ENCODE measurements at places on chromosomes 4 and X. TPM values are rescaled to one million over a fixed set of nuclear protein-coding genes. Genes with fewer than 3 reads are reported as not detected.

GRCh38 chr4:6085691-6086628 is 67.7 kb upstream of the C4orf50 start:
- no peaks in the 10 kb centered on the region for H3K36me3 ChIP-seq
- no peak overlapping the region for H3K27ac ChIP-seq
- H3K4me1 ChIP-seq, result no peaks in the 10 kb centered on the region
- DNase-seq, result no peak
- H3K4me3 ChIP-seq, result no peak overlapping the region
- no peaks in the 10 kb centered on the region for H3K27me3 ChIP-seq

FSTL5 gene
- 0.13 TPM for total RNA-seq

GRCh38 chr4:184287697-184288255 is 70.1 kb upstream of the ENPP6 start:
- no peaks in the 10 kb centered on the region for H3K27me3 ChIP-seq
- no peak overlapping the region for H3K4me3 ChIP-seq

NKX3-2 gene
- total RNA-seq, result 0.35 TPM

RPS6KA6 gene
- 11.9 TPM for total RNA-seq

DNA sequence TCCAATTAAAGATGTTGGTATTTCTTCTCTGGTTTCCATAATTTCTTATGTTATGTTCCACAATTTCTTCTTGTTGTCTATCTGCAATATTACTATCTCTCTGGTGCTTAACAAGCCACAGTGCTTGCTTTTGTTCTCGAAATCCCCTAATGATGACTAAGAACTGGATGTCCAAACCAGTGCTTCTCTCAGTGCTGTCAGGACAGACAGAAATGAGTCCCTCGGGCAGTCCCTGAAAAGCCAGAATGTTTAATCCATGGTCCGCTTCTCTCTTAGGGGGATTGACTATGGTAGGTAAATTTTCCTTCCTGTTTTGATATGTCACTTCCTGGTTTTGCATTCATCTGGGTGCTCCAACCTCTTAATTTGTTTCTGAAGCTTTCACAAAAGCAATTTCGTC is 321.6 kb upstream of the PCDH10 start:
- no peaks in the 10 kb centered on the region for H3K4me1 ChIP-seq
- H3K4me3 ChIP-seq, result no peak overlapping the region
- H3K36me3 ChIP-seq, result no peaks in the 10 kb centered on the region
- no peak overlapping the region for H3K27ac ChIP-seq
- H3K27me3 ChIP-seq, result no peaks in the 10 kb centered on the region

INTS6L gene
- 16.2 TPM for total RNA-seq

DNA sequence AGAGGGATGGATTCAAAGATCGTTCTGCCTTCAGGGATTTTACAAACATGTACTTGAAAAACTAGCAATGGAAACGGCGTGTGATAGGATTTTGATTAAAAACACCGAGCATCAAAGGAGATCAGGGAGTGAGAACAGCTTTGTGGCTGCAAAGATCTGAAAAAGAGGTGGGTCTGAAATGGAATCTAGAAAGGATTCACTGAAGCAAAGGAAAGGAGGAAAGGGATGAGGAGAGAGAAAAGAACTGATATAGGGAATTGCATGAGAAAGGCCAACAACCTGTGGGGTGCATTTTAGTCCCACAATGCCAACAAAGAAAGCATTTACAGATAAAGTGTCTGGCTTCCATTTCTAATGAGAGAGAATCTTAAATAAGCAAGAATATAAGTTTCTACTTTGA is 23.1 kb downstream of the ADH4 start:
- H3K4me3 ChIP-seq, result no peak overlapping the region
- no peak overlapping the region for H3K27ac ChIP-seq
- no peaks in the 10 kb centered on the region for H3K4me1 ChIP-seq
- no peaks in the 10 kb centered on the region for H3K36me3 ChIP-seq
- no peaks in the 10 kb centered on the region for H3K27me3 ChIP-seq

GRCh38 chrX:9151772-9152307 is 117.9 kb upstream of the FAM9B start:
- no peak for DNase-seq
- no peak overlapping the region for H3K27ac ChIP-seq
- H3K4me1 ChIP-seq, result no peaks in the 10 kb centered on the region

GRCh38 chrX:101062176-101062575 is 10.3 kb upstream of the TRMT2B start:
- DNase-seq, result no peak
- H3K36me3 ChIP-seq, result no peaks in the 10 kb centered on the region
- H3K27ac ChIP-seq, result no peak overlapping the region
- H3K4me1 ChIP-seq, result no peaks in the 10 kb centered on the region

GRCh38 chr4:24980064-24980690 is 50.6 kb downstream of the LGI2 start:
- H3K4me3 ChIP-seq, result no peak overlapping the region
- H3K27me3 ChIP-seq, result no peaks in the 10 kb centered on the region
- H3K4me1 ChIP-seq, result no peaks in the 10 kb centered on the region
- peak overlapping the region; percentile 12 for H3K27ac ChIP-seq

DNA sequence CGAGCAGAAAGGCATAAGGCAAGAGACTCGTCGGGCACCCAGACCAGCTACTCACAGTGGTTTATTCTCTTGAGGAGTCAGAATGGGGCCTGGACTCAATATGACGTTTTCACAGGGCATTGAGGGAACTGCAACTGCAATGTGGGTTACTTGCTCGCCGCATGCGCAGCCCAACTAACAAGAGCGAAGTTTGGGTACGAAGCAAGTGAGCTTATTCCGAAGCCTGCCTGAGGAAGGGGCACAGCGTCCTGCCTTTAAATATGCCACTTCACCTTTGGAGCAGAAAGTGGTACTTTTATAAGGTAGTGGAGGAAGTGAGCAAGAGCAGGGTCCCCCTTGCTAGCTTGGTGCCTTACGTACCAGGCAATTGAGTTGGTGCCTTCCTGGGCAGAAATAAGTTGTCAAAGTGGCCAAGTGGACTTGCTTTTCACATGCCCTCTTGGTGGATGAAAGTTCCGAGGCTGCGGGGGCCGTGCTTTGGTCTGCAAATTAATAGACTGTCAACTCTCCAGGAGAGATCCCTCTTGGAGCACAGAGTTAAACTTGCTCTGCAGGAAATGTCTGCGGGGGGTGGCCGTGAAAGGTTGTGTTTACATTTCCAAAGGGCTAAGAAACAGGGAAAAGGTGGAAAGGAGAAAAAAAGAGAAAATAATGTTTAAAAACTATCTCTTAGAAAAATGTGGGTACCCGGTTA is 480.4 kb downstream of the TRIML1 start:
- no peaks in the 10 kb centered on the region for H3K4me1 ChIP-seq
- no peak for DNase-seq
- no peak overlapping the region for H3K4me3 ChIP-seq
- H3K27me3 ChIP-seq, result no peaks in the 10 kb centered on the region
- no peak overlapping the region for H3K27ac ChIP-seq

DNA sequence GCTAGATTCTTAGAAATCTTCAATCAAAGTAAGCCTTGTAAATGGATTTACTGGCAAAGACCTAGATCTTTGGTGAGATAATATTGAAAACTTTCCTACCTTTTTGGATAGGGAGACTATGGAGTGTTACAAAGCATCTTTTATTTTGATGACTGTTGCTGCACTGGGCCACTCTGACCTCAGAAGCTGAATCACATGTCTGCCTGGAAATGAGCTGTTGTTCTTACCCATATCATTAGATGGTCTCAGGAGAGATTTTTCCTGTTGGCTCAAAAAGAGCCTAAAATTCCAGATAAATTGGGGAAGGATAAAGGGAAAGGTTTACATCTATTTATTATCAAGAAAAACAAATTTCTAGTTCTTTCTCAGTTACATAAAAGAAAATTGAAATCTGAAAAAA is 127.5 kb upstream of the BMP3 start:
- H3K27me3 ChIP-seq, result no peaks in the 10 kb centered on the region
- H3K27ac ChIP-seq, result no peak overlapping the region
- H3K4me3 ChIP-seq, result no peak overlapping the region
- H3K36me3 ChIP-seq, result no peaks in the 10 kb centered on the region
- no peak for DNase-seq
- H3K4me1 ChIP-seq, result no peaks in the 10 kb centered on the region

DNA sequence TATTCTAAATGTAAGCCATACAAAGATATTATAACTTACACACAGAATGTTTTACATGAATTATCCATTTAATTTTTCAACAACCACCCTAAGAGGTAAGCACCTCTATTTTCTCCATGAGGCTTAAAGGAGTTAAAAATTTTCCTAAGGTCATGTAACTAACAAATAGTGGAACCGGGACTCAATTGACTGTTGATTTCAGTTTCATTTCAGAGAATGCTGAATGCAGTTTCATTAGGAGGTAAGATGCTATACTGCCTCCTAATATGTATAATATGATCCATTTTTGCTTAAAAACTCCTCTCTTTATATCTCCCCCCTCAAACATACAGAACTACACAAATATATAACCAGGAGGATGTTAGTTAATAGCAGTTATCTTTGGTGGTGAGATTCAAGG is 29.1 kb downstream of the PHKA1 start:
- H3K36me3 ChIP-seq, result no peaks in the 10 kb centered on the region
- H3K27ac ChIP-seq, result no peak overlapping the region
- DNase-seq, result no peak
- H3K27me3 ChIP-seq, result no peaks in the 10 kb centered on the region
- no peak overlapping the region for H3K4me3 ChIP-seq

GRCh38 chr4:56995525-56995924 is 16.8 kb downstream of the POLR2B start:
- no peaks in the 10 kb centered on the region for H3K27me3 ChIP-seq
- no peaks in the 10 kb centered on the region for H3K4me1 ChIP-seq
- H3K27ac ChIP-seq, result no peak overlapping the region
- peak; percentile 27 for DNase-seq
- H3K4me3 ChIP-seq, result no peak overlapping the region

DNA sequence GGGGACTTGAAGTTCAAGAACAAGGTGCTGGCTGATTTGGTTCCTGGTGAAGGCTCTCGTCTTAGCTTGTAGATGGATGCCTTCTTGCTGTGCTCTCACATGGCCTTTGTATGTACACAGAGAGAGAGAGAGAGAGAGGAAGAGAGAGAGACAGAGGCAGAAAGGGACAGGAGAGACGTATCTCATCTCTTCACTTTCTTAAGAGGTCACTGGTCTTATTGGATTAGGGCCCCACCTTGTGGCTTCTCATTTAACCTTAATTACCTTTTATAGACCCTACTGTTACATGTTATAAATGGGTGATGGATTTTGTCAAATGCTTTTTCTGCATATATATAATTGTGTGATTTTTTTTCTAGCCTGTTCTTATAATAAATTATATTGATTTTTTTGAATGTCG is 1444.2 kb downstream of the ADGRL3 start:
- H3K4me1 ChIP-seq, result no peaks in the 10 kb centered on the region
- H3K27me3 ChIP-seq, result no peaks in the 10 kb centered on the region
- H3K4me3 ChIP-seq, result no peak overlapping the region
- no peak overlapping the region for H3K27ac ChIP-seq

GRCh38 chr4:124032035-124032434 is 635.4 kb downstream of the SPRY1 start:
- no peak overlapping the region for H3K4me3 ChIP-seq
- DNase-seq, result no peak
- H3K27me3 ChIP-seq, result no peaks in the 10 kb centered on the region
- H3K4me1 ChIP-seq, result no peaks in the 10 kb centered on the region
- no peak overlapping the region for H3K27ac ChIP-seq

GRCh38 chr4:74378573-74378972 is 13.6 kb downstream of the EREG start:
- no peak overlapping the region for H3K27ac ChIP-seq
- no peaks in the 10 kb centered on the region for H3K36me3 ChIP-seq
- no peaks in the 10 kb centered on the region for H3K27me3 ChIP-seq
- H3K4me1 ChIP-seq, result no peaks in the 10 kb centered on the region

DNA sequence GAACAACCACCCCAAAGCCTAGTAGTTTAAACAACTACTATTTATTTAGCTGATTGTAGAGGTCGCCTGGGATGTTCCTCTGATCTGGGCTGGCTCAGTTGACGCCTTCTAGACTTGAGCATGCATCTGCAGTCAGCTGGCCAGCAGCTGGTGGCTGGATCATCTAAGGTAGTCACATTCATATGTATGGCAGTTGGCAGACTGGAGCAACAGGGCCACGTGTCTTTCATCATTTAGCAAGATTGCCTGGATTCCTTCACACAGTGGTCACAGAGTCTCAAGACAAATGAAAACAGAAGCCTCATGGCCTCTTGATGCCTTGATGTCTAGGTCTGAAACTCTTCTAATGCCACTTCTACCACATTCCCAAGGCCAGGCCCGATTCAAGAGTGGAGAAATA is 220.6 kb upstream of the S100G start:
- no peaks in the 10 kb centered on the region for H3K4me1 ChIP-seq
- DNase-seq, result no peak
- H3K27ac ChIP-seq, result no peak overlapping the region
- no peaks in the 10 kb centered on the region for H3K27me3 ChIP-seq
- H3K36me3 ChIP-seq, result no peaks in the 10 kb centered on the region

TCEANC gene
- 3.5 TPM for total RNA-seq

DNA sequence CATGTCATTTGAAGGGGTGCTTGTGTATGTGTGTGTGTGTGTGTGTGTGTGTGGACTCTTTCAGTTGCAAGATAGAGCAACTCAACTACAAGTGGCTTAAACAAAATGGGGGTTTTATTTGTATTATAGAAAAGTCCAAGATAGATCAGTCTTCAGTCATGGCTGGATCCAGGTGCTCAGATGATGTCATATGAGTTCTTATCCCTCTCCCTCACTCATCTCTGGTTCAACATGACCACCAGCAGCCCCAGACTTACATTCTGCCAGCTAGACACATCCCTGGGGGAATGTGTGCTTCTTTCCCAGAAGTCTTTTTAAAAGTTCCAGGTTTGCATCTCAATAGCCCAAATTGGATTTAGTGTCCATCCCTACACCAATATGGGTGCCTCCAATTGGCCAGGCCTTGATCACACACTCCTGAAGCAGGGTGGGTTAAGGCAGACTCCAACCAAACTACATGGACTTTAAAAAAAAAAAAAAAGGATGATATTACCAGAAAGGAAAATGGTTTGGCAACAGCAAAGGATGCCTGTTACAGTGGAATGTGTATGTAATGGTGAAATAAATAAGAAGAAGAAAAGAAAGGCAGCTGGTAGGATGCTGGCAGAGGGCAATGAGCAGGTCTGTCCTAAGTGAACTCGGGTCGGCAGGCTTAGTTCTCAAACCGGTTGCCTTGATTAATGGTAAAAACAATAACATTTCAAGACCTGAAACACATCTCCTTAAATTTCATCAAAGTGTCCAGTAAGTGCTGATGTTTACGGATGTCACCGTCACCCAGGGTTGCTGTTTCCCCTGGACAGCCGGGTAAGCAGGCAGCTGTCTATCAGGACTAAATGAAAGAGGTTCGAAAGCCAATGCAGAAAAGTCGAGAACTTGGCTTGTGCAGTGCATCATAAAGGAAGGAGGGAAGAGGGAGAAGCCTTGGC is 107.7 kb downstream of the SMIM20 start:
- H3K27me3 ChIP-seq, result no peaks in the 10 kb centered on the region
- H3K4me1 ChIP-seq, result no peaks in the 10 kb centered on the region
- no peak for DNase-seq
- H3K27ac ChIP-seq, result no peak overlapping the region
